DND-41 (cell line): ENCODE measurements at places on chromosomes 1 and 21.

DNA sequence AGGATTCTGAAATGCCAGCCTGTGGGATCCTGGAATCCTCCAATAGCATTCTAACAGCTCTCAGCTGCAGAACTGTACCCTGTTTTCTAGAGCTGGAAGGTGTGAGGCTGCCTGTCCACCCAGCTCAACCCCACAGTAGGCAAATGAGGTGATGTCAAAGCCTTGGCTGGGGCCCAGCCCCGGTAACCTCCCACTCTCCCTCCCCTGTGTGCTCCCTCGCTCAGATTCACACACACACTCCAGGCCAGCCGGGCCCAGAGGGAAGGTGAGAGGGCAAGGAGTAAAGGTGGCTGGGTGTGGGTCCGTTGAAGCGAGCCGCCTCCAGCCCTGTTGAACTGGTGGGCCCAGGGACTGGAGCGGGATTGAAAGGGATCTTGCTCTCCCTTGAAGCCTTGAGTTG, at the start of gene BSND:
Gene BSND (plus strand): TSS at position 257 of the 400 bp plus-strand sequence. CDS start 254 bp downstream, outside the sequence.
- DNase-seq: no peak

DNA sequence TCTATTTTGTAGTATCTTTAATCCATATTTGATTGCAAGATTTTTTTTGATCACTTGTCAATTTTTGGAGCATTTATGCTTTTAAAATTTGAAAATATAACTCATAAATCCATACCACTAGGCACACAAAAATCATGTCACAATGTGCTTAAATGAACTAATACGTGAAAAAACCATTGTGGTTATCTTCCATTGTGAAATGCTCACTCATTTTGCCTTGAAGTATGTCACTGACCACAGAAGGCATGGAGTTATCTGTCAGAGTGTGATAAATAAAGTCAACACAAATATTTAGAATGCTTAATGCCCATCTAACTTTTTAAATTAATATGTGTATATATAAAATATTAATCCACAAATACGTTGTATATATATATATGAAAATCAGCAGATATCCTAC, 347.2 kb downstream of the PTPRC start:
- no peak for DNase-seq

DNA sequence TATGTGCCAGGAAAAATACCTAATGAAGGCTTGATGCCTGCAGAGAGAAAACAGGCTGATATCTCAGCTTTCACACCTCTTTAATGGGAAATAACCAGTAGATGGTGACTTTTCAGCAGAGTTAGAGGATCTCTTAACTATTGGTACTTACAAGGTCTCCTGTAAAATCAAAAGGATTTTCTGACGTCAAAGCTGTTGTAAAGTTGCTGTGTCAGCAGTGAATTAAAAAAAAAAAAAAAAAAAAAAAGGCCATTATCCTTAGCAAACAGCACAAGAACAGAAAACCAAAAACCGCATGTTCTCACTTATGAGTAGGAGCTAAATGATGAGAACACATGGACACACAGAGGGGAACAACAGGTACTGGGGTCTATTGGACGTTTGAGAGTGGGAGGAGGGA, 349.1 kb downstream of the AMY1C start:
- DNase-seq: no peak

DNA sequence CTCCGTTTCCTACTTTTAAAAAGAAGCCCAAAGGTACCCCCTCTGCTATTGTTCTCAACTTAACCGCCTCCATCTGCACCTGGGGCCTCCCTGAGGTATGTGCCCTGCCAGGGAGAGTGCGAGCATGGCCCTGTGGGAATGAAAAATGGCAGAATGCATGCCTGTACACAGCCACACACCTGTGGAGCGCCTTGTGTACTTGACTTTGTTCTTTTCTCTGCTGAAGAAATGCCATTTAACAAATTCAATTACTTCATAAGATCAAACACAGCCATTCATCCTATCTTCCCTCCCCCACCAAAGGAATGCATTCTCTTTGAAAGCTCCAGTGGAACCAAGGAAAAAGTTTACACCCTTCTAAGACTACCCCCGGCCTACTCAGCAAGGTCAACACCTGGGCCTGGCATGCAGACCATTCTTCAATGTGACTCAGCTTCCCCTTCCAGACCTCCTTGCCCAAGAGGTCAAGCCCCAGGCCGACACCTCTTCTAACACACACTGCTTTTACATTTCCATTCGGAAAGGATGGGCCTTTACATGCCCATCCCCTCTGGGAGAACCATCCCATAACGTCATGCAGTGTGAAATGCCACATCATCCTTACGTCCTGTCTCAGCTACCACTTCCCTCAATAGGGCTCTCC, 123.7 kb downstream of the SMYD2 start:
- DNase-seq: no peak

DNA sequence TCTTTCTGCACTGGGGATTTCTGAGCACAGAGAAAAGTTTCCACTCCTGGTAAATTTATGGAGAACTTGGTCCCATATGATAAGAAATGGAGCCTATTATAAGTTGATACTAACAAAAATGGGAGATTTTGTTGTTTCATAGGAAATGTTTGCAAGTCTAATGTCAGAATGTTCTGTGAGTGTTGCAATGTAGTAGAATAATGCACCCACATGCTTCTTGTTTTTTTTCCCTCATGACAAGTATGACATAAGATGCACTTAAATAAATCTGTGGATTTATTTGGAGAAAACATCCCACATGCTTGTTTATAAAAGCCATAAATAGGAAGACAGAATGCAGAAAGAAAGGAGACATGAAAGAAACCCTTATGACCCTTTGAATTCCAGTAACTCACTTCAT, 50.8 kb upstream of the KCNJ6 start:
- DNase-seq: no peak

DNA sequence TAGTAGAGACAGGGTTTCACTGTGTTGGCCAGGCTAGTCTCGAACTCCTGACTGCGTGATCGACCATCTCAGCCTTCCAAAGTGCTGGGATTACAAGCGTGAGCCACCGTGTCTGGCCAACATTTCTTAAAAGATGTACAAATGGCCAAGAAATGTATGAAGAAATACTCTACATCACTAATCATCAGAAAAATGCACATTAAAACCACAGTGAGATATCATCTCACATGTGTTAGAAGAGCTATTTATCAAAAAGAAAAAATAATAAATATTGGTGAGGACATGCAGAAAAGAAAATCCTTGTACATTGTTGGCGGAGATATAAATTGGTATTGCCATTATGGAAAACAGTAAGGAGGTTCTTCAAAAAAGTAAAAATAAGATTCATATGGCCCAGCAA, 33.6 kb upstream of the TNFSF18 start:
- no peak for DNase-seq

DNA sequence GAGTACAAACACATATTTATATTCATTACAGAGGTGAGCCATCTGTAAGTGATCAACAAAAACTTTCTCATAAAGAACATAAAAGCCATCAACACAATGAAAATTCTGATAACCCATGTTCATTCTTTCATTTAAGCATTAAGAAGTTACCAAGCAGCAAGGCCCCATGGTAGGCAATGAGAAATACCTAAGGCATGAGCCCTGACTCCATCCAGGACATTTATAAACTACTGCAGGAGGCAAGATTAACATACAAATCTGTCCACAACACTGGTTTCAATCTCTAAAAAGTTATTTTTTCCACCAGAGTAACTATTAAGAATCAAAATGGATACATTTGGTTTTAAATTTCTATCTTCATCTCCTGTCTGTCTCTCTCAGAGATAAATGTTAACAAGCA, 76.1 kb downstream of the SIPA1L2 start:
- no peak for DNase-seq

- DNase-seq: no peak
Measured at GRCh38 chr21:42580793-42581321, 67.2 kb downstream of the SLC37A1 start.

DNA sequence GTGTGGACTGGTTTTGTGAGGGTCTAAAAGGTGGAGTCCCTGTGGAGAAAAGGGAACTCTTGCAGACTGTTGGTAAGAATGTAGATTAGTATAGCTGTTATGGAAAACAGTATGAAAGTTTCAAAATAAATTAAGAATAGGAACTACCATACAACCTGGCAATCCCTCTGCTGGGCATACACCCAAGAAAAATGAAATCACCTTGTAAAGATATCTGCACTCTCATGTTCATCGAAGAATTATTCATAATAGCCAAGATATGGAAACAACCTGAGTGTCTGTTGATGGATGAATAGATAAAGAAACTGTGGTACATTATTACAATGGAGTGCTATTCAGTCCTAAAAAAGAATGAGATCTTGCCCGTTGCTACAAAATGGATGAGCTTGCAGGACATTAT, 109.6 kb downstream of the TBX19 start:
- no peak for DNase-seq

GRCh38 chr1:4512636-4513035, 141.8 kb upstream of the AJAP1 start:
- DNase-seq: no peak

DNA sequence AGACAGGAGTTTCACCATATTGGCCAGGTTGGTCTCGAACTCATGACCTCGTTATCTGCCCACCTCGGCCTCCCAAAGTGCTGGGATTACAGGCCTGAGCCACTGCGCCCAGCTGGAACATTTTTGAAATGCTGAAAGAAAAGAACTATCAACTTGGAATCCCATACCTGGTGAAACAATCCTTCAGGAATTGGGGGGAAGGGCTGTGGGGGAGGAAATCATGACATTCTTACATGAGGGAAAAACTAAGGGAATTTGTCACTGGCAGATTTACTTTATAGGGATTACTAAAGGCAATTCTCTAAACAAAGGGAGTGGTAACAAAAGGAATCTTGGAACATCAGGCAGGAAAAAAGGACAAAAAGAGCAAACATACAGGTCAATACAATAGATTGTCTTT, 25.8 kb downstream of the NDUFS5 start:
- DNase-seq: no peak

GRCh38 chr1:58650141-58650540, 49.7 kb downstream of the MYSM1 start:
- no peak for DNase-seq

- no peak for DNase-seq
Measured at GRCh38 chr1:76303340-76303717, 228.8 kb downstream of the ST6GALNAC3 start.

- DNase-seq: no peak
Measured at GRCh38 chr1:53469373-53469772, 10.2 kb downstream of the DMRTB1 start.

GRCh38 chr1:31976401-31976800, 37.3 kb upstream of the KHDRBS1 start:
- no peak for DNase-seq

DNA sequence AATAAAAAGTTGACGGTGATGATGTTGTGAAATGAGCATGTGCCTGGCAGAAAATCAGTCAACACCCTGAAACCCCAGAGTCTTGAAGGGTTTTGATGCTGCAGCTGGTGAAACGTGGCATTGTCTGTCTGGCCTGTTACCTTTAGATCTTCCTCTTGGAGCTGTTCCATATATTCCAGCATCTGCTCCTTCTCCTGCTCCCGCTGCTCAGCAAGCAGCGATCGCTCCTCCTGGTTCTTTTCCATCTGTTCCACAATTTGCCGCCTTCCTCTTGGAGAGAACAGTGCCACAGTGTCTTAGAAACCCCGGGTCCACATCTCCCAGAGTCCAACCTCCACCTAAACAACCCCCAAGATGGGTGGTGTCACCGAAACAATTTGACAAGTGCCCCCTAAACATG, 15.7 kb downstream of the CFAP45 start:
- DNase-seq: no peak

DNA sequence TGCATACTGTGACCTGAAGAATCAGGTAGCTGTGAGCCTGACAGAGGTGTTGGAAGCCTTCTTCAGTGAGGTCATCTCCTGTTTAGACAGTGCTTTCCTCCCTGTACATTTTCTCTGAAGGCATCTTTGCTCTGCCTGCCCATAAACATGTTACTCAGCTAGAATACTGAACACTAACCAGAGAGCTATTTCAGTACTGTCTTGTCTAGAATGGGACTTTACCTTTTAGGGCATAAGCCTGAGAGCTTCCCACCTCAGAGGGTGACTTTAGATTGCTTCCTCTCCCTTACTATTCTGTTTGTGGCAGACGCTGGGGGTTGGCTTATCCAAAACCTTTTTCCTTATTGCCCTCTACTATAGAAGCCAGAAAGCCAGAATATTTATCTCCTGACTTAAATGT, 23.3 kb upstream of the ZNF326 start:
- DNase-seq: no peak

GRCh38 chr1:107139833-107140702, 771 bp upstream of the NTNG1 start:
- peak; percentile 64 for DNase-seq

- DNase-seq: peak; percentile 16
Measured at GRCh38 chr1:100543640-100544039, 5.7 kb downstream of the GPR88 start.

- no peak for DNase-seq
Measured at GRCh38 chr1:111497592-111497991, 5.8 kb downstream of the ADORA3 start.

GRCh38 chr21:46098303-46099141, 610 bp downstream of the COL6A2 start:
- DNase-seq: no peak

- DNase-seq: peak; percentile 49
Measured at GRCh38 chr1:231806623-231807495, 180.3 kb downstream of the DISC1 start.

GRCh38 chr1:39154553-39155421, 49.7 kb upstream of the MACF1 start:
- DNase-seq: no peak

DNA sequence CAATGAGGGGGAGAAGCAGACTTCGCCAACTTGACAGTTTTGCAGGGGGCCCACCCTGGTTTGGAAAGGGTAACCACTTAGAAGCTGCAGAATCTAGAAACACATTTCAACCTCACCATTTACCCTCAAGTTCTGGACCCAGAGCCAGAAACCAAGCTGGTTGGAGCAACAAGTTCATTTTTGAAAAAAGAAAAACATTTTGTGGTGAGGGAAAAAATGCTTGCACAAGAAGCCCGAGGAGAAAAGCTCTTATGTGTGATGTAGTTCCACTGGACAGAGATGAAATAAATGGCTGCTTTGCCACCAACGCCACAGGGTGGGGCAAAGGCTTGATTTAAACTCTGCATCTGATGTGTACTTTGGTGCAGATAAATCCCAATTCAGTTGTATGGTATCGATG, 10.6 kb upstream of the NGF start:
- no peak for DNase-seq

- no peak for DNase-seq
Measured at GRCh38 chr21:17088500-17088899, 424.3 kb upstream of the CXADR start.

- DNase-seq: no peak
Measured at GRCh38 chr1:88976235-88976634, 16.2 kb downstream of the KYAT3 start.

- no peak for DNase-seq
Measured at GRCh38 chr21:39051588-39051949, 131.7 kb downstream of the PSMG1 start.

GRCh38 chr1:23167353-23168078, 1.1 kb downstream of the LUZP1 start:
- DNase-seq: peak; percentile 61
